CD4-positive, CD25-positive, alpha-beta regulatory T cell (primary cell): ENCODE measurements at places on chromosomes 1 and 21. TPM values are rescaled to one million over a fixed set of nuclear protein-coding genes. Genes with fewer than 3 reads are reported as not detected.

DNA sequence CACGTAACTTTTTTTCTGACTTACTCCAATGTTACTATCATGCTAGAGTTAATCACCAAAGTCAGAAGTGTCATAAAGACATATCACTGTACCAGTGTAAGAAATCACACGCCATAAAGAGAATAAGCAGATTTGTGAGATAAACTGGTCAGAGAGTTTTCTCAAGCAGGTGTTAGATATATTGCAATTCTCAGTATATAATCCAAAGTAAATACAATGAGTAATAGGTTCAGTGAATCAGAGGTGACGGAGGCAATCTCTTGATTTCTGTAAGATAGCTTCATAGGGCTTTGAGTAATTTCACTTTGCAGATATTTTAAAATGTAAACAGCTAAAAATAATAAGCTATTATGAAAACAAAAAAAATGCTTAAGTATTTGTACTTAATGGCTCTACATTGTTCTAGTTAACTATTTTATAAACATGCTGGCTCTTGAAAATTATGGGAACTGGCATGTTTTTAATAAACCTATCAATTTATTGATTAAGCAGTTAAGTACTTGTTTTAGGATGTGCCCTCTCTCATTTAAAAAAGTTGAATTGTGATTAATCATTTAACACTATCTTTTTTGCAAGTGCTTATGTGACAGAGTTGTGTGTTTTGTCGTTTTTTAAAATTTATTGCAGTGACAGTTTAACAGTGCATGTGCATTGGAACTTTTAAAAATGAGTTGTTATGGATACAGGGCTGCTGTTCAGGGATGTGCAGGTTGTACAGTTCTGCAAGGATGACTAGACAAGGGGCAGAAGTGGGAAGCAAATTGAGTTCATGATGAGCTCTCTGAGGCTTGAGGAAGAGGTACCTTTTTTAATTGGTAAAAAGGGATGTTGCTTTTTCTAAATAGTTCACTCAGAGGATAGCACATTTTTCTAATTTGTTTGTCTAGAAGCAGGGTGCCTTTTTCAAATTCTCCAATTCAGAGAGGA lies 119.1 kb downstream of the USP25 start:
- DNase-seq: no peak

KCND3 gene
- total RNA-seq: 0.07 TPM

DNA sequence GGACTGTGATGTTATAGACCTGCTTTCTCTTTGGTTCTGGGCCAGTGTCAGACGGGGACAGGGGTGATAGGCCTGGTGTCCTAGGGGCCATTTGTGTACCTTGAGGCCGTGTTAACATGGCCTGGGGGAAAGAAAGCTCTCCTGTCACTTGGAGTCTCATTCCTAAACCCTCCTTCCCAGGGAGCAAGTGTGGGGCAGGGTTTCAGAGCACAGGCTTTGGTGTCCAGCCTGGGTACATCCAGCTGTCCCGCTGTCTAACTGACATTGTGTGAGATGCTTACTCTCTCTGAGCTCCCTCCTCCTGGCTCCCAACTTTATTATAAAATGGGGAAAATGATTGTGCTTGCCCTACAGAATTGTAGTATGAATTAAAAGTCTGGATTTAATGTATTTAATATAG lies 32.6 kb upstream of the EPHA8 start:
- no peak for DNase-seq

- no peak for DNase-seq
Measured at GRCh38 chr1:78038071-78038470, 7.7 kb upstream of the GIPC2 start.

DNA sequence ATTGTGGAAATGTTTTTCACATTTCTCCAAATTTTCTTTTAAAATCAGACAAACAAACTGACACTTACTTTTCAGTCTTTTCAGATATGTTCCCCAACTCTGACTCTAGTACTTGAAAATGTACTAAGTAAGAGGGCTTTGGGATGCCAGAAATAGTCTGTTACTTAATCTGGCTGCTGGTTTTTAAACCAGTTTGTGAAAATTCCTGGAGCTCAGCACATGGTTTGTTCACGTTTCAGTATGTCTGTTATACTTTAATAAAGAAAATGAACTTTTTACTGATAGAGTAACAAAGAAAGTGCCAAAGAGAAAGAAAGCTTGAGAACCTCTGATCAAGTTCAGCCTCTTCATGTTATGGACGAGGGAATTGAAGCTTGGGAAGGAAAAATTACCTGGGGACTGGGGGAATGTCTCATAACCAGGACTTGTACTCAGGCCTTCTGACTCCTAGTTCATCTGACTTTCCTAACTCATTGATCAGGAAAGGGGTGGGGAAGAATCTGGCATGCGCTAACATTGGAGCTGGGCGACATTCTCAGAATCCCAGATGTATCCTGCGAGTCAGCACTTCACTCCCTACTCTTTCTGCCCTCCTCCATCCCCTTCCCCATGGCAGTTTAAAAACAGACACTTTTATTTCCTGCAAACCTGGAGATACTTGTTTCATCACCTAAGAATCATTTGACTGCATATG lies 30.8 kb upstream of the DNAJC6 start:
- no peak for DNase-seq

PWP2 gene
- 17.6 TPM for total RNA-seq

DNA sequence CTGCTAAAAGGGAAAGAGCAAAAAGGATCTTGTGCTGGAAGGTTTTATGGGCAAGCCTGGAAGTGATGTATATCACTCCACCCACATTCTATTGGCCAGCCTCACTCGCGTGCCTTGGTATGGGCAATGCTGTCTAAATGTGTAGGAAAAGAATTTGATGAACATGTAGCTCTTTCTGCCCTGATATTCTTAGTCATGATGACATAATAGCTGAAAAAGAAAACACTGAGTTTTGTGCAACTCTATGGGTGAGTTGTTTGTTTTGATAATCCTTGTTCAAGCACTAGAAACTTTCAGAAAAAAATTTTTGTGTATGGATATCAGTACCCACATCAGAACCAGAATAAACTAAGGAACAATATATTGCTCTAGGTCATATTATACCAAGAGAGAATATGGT lies 231.5 kb upstream of the ST6GALNAC5 start:
- DNase-seq: no peak

DNA sequence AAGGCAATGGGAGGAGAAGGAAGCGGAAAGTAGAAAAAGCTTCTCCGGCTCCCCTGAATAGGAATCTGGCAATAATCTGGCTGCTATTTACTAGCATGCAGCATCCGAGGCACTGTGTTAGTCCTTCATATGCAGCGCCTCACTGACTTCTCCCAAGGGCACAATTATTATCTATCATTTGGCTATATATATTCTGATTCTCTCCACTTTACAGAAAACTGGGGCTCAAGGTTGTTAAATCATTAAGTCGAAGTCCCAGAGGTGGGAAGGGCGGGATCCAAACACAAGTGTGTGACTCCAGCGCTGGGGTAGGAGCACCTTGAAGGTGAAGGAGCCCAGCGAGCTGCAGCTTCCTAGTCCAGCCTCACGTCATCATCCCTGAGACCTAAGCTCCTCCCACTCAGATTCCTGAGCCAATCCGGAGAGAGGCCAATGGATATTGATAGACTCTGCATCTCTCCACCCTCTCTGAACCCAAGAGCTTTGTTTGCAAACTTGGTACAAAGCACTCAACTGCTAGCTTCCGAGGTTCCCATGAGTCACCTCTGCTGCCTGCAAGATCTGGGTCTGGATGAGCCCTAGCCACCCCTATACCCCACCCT lies 16.6 kb upstream of the EYA3 start:
- DNase-seq: no peak

GRCh38 chr1:169113613-169114119 lies 7.2 kb downstream of the ATP1B1 start:
- no peak for DNase-seq

TAF12 gene
- total RNA-seq: 20.7 TPM

GRCh38 chr1:225451840-225452515 lies 24.1 kb upstream of the LBR start:
- no peak for DNase-seq

EDARADD gene
- total RNA-seq: 5.0 TPM

DNA sequence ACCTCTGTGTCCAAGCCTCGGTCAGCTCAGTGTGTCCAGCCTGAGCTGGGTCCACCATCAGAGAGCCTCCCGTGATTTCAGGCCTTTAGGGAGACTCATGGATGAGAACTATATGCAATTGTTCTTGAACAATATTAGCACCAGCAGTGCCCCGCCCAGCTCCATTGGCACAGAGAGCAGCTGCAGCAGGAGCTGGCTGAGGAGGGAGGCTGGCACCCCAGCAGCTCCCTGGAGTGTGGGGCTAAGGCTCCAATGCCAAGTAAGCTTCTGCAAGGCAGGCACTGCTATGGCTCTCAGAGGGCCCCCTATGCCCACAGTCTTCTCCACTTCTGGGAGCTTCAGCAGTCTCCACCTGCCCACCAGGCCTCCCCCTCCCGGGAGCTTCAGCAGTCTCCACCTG lies 593.3 kb downstream of the MATN1 start:
- no peak for DNase-seq

- DNase-seq: peak; percentile 70
Measured at GRCh38 chr1:43227143-43227764, 42.5 kb upstream of the TMEM125 start.

DNA sequence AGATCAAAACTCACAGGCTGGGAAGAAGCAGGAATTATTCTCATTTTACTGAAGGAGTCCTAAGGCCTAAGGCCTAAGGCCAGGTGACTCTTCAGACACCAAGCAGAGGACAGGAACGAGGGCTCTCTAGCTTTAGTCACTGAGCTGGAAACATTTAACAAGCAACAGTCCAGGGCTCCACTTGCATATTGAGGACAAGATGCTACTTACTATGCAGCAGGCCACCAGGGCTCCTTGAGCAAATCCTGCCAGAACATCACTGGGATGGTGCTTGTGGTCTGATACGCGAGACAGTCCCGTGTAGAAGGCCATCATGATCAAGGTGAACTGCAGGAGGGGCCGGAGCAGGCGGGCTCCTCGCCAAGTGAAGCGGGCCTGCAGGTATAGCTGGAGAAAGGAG lies 67.6 kb downstream of the PLPP3 start:
- DNase-seq: no peak

GRCh38 chr1:227741166-227741870 lies 6.1 kb downstream of the SNAP47 start:
- DNase-seq: no peak

TEX38 gene
- total RNA-seq: not detected

DNA sequence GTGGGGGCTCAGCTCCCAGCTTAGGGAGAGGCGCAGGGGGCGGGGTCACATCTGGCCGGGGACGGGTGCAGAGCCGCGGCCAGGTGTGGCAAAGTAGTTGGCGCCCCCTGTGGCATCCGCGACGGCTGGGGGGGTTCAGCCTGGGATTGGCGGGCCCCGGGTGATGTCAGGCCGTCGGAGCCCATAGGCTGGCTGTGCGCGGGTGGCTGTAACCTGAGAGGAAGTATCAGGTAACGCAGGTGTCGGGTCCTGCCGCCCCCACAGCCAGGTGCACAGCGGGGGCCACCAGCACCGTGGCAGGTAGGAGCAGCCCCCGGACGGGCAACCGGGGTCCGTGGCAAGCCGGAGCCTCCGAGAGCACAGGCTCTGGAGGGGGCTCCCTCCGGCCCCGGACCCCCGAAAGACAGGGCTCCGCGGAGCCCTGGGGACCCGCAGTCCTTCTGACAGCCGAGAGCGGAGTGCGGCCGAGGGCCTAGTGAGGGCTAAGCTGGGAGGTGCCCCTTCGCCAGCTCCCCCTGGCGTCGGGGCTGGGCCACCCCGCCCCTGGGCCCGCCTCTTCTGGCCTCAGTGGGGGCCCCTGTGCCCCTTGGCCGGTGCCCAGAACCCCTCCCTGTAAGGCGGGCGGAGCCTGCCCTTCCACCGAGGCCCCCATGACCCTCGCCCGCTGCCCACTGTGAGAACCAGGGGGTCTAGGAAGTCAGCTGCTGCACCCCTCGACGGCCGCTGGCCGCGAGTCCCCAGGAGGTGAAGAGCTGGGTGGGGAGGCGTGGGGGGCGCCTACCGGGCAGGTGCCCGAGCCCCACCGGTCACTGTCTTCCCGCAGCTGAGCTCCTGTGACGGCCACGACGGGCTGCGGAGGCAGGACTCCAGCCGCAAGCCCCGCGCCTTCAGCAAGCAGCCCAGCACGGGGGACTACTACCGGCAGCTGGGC lies 17.9 kb downstream of the TNFRSF25 start:
- DNase-seq: peak; percentile 54

DNA sequence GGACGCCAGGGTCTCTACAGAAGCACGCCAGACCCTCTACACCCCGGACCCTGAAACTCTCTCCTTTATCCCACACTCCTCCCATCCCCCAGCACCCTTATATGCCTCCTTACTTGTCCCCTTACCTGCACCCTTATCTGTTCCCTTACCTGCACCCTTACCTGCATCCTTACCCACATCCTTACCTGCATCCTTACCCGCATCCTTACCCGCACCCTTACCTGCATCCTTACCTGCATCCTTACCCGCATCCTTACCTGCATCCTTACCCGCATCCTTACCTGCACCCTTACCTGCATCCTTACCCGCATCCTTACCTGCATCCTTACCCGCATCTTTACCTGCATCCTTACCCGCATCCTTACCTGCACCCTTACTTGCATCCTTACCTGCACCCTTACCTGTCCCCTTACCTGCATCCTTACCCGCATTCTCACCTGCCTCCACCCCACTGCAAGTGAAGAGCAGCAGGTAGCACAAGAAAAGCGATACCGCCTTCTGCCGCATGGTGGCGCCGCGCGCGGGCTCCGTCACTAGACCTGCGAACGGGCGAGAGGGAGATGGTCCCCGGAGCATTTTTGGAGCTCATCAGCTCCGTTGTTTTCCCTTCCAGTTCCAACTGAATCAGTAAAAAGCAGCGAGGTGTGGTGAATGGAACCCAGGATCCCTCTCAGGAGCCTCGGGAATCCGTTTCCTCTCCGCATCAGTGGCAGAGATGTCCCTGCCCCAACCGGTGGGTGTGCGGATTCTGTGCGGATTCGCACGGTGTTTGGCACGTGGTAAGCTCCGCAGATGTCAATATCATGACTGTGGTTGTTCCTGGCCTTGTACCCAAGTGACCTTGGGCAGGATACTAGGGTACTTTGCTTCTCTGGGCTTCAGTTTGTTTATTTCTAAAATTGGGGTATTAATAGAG lies 2.9 kb downstream of the IFI6 start:
- peak; percentile 87 for DNase-seq
